ENCODE measurements at places on chromosomes 3 and 15.

DNA sequence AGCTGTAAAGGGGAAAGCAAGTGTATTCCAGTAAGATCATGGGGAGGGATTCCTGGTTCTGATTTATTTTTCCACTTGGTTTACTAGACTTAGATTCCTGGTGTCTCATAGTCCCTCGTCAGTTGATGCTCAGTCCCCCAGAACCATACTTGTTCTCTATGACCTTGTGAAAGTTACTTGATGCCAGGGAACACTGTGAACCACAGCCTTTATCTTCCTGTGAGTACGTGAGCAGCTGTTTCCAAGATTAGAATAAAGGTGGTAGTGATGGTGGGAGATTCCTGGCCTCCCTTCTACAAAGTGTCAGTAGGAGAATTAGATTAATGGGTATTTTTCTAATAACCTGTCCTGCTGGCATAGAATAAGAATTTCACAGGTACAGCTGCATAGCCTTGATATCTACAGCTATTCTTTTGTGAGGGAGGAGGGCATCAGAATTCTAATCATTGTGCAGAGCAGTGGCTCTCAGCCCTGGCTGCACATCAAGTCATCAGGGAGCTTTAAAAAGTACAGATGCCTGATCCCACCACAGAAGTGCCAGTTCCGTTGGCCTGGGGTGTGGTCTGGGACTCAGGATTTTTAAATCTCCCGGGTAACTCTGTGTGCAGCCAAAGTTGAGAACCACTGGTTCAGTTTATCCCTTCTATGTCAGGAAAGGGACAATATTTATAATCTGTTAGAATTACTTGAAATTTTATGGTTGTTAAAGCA lies 20.0 kb downstream of the GPD1L start:
- DNase-seq, result no peak

- no peak for DNase-seq
Measured at GRCh38 chr3:147298511-147298982, 107.8 kb downstream of the ZIC4 start.

DNA sequence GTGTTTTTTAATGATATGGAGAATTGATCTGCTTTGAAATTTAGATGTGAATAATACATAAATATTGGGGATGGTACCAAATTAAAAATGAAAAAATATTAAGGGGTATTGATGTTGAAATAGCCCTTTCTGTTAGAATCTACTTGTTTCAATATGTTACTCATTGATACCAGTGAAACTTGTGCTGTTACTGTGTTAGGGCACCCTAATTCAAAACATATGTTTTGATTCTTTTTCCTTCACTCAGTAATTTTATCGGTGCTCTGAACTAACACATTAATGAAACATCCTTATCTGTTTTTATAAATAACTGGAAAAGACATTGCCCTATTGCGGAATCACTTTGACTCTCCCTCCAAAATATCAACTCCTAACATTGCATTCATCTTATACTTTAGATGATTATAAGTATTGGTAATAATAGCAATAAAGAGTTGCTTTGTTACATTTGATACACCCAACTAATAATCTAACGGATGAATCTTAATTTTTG lies 52.0 kb upstream of the CCNB2 start:
- DNase-seq, result no peak

DNA sequence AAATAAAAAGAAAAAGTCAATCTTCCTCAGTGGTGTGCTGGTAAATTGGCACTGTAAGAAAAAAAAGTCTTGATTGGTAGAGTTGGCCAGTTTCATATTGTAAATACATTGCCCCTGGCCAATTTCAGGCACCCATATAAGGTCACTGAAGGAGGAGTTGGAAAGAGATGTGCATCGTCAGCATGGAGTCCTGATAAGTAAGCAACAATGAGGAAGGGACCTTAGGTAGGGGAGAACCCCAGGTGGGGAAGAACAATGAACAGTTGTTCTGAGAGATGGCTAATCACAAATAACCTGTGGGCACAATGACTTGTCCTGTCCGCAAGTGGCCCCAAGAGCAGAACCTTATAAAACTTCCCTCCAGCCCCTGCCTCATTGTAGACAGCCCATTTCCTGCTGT lies 8.6 kb upstream of the CYP8B1 start:
- DNase-seq, result no peak

DNA sequence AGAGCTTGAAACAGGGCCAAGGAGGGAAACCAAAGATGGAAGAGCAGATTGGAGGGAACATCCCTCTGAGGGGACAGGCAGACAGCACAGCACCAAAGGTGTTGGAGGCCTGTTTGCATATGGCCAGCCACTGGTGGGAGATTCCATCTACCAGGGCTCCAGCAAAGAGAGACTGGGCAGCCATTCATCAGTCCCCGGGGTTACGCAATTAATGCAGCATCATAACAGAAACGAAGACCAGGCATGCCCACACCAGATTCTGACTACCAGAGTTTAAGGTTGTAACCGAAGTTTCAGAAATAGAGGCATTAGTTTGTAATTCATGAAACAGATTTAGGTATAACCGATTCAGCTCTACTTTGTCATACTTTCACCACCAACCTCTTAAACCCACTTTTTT lies 58.1 kb downstream of the COL8A1 start:
- no peak for DNase-seq
